ENCODE measurements at places on chromosomes 16 and 17. TPM values are rescaled to one million over a fixed set of nuclear protein-coding genes. Genes with fewer than 3 reads are reported as not detected.

HS3ST2 gene
- total RNA-seq, result 0.22 TPM

CLDN9 gene
- total RNA-seq, result 2.3 TPM

PRRT2 gene
- 2.1 TPM for total RNA-seq

MPG gene
- total RNA-seq, result 33.6 TPM

METTL22 gene
- 31.9 TPM for total RNA-seq

SLC47A1 gene
- 11.8 TPM for total RNA-seq

CCL8 gene
- 1.9 TPM for total RNA-seq

SLC6A2 gene
- not detected for total RNA-seq

SLC13A2 gene
- total RNA-seq, result not detected

FBRS gene
- total RNA-seq, result 33.2 TPM

TNP2 gene
- not detected for total RNA-seq

MED13 gene
- 47.4 TPM for total RNA-seq

GP1BA gene
- total RNA-seq, result not detected

CORO1A gene
- total RNA-seq, result 7.4 TPM

PLA2G10 gene
- total RNA-seq, result not detected

ZNF624 gene
- total RNA-seq, result 3.4 TPM

MAP3K14 gene
- total RNA-seq, result 14.6 TPM

PPY gene
- total RNA-seq, result not detected

MINK1 gene
- total RNA-seq, result 44.0 TPM

MTSS2 gene
- 63.4 TPM for total RNA-seq

GAS2L2 gene
- 0.08 TPM for total RNA-seq

CPHXL2 gene
- not detected for total RNA-seq

HASPIN gene
- 0.30 TPM for total RNA-seq

RRAD gene
- 245 TPM for total RNA-seq

PSMD11 gene
- 81.7 TPM for total RNA-seq

CDC42EP4 gene
- total RNA-seq, result 41.3 TPM

SRCIN1 gene
- 6.2 TPM for total RNA-seq

SCNN1B gene
- total RNA-seq, result not detected

ZDHHC1 gene
- 4.6 TPM for total RNA-seq

PLEKHH3 gene
- 20.2 TPM for total RNA-seq

CA5A gene
- not detected for total RNA-seq

LITAFD gene
- total RNA-seq, result not detected

PTX4 gene
- total RNA-seq, result not detected

OTOP3 gene
- not detected for total RNA-seq

MYH1 gene
- total RNA-seq, result 0.16 TPM

CDK5R1 gene
- total RNA-seq, result 1.5 TPM

SPATA33 gene
- 4.3 TPM for total RNA-seq

RHBDL1 gene
- total RNA-seq, result 1.8 TPM

CCL15 gene
- not detected for total RNA-seq

NPIPB9 gene
- total RNA-seq, result 1.6 TPM

GAN gene
- 13.3 TPM for total RNA-seq

PRPSAP2 gene
- total RNA-seq, result 20.9 TPM

CCDC43 gene
- total RNA-seq, result 25.5 TPM

ITGB3 gene
- 5.7 TPM for total RNA-seq

ITGAX gene
- 5.9 TPM for total RNA-seq

GLIS2 gene
- 31.4 TPM for total RNA-seq

XYLT1 gene
- total RNA-seq, result 2.9 TPM
